Neural progenitor cell (in vitro differentiated cells): ENCODE measurements at places on chromosomes 4 and X.

- no peak overlapping the region for H3K4me3 ChIP-seq
- H3K4me1 ChIP-seq = no peaks in the 10 kb centered on the region
- DNase-seq = no peak
- no peaks in the 10 kb centered on the region for H3K27me3 ChIP-seq
Observed at GRCh38 chr4:156528216-156528615, 443.4 kb downstream of the PDGFC start.

GRCh38 chr4:56737666-56738065 lies 56.6 kb upstream of the HOPX start:
- H3K27ac ChIP-seq = no peak overlapping the region
- no peaks in the 10 kb centered on the region for H3K27me3 ChIP-seq
- H3K4me3 ChIP-seq = no peak overlapping the region
- no peak for DNase-seq

- peak; percentile 72 for DNase-seq
- H3K27ac ChIP-seq = no peak overlapping the region
- no peaks in the 10 kb centered on the region for H3K4me1 ChIP-seq
- no peaks in the 10 kb centered on the region for H3K27me3 ChIP-seq
- H3K4me3 ChIP-seq = no peak overlapping the region
Observed at GRCh38 chr4:40149960-40150385, 46.9 kb upstream of the RHOH start.

GRCh38 chr4:67746797-67747495 lies 7.2 kb downstream of the GNRHR start:
- no peaks in the 10 kb centered on the region for H3K27me3 ChIP-seq
- H3K4me3 ChIP-seq = no peak overlapping the region
- H3K36me3 ChIP-seq = no peaks in the 10 kb centered on the region
- DNase-seq = peak; percentile 28
- no peaks in the 10 kb centered on the region for H3K4me1 ChIP-seq
- peak overlapping the region; percentile 14 for H3K27ac ChIP-seq

- no peaks in the 10 kb centered on the region for H3K27me3 ChIP-seq
- DNase-seq = no peak
Observed at GRCh38 chr4:25330335-25330734, 17.8 kb downstream of the ZCCHC4 start.
